Stimulated activated CD4-positive, alpha-beta T cell treated with anti-CD3 and anti-CD28 coated beads, Interleukin-1b, Interleukin-23, amount 100 ng/mL, for 1 hour (primary cell): ENCODE measurements at places on chromosomes 4 and X.

GRCh38 chr4:73080789-73081188 is 11.3 kb upstream of the COX18 start:
- DNase-seq = no peak

DNA sequence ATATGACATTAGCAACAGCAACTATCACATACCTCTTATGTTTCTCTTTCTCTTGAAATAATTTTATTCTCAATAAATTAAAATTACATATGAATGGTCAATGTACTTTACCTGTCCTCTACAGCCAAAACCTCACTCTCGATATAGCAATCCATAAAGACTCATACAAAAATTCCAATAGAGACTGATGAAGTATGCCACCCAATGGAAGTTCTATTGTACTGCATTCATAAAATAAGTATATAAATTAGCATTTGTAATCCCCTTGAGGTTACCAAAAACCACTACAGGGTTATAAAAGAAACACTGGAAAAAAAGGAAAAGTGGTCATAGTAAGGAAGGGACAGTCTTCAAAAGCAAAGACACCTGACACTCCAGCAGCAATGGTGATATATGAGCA is 32.8 kb downstream of the CLDN2 start:
- DNase-seq = no peak

DNA sequence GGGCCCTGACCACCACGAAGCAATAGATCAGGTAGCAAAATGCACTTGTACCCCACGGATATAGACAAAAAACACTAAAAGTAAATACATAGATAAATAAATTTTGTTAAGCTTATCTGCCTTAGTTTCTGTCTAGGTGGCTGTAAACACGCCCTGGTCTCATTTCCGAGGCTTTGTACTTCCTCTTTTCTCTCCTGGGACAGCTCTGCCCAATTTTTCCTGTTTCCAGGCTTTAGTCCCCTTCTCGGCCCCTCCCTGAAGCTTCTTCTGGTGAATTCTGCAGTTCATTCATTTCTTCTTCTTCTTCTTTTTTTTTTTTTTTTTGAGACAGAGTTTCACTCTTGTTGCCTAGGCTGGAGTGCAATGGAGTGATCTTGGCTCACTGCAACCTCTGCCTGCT is 73.4 kb upstream of the STOX2 start:
- no peak for DNase-seq

DNA sequence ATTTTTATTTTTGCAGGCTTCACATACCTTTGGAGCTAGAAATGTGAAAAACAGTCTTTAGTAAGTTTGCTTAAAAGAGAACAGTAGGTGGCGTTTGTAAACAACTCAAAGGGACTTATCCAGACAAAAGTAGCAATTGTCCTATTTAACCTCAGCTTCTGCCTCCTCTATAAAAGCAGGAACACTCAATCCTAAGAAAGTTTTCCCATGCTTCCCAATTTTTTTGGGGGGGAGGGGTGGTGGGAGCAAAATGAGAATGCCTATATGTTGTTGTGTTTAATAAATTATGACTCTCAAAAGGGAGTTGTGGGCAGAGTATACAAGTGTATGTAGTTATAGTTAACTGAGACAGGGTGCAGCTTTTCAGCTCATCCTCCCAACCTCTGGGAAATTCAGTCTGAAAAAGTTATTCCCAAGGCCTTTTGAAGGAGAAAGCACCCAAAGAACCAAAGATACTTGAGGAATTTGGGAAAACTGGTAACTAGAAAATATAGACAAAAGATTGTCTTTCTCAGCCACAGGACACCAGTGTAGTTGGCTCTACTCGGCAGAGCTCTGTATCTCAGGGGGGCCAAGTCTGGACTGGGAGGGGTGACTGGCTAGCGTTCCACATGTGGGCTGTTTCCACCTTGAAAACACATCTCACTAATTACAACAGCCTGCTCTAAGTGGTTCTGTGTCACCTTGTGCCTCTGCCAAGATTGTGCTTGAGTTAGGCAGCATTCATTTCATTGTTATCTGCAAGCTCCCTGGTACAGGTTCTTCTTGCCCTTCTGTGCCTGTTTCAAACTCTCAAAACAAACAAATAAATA is 2.8 kb downstream of the SFRP2 start:
- DNase-seq = no peak

DNA sequence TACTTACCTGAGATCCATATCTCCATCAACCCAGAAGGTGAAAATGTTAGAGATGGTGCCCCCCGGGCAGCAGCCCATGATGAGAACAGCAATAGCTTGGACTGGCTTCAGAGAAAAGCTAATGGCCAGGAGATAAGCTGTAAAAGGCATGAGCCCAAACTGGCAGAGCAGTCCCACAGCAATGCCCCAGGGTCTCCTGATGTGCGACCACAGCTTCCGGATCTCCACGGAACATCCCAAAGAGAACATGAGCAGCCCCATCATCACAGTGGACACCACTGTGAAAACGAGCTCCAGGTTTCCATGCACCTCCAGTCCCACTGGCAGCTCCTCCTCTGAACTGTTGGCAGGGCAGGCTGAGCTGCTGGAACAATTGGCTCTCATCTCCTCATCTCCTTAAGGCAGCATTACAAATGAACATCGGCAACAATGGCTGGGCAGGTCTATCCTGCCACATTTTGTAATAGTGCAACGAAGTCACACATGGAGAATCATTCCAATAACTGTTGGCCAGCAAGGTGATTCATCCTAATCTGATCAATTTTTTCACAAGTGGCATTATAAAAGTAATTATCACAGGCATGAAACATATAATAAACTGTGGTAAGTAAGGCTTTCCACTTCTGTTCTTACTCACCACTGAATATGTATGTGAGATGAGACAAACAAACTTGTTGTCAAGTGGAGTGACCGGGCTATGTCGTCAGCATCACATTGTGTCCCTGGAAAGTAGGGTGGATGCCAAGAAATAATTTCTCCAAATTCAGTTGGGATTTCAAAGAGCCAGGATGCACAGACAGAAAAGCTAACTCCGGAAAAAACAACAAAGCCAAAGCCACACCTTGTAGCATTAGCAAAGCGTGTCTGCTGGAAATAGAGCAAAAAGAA is at the start of gene SLC10A6:
Gene SLC10A6, minus strand, starts transcription at position 653 of the 888 bp plus-strand sequence. Its CDS starts 269 bp downstream, at position 384.
- no peak for DNase-seq

DNA sequence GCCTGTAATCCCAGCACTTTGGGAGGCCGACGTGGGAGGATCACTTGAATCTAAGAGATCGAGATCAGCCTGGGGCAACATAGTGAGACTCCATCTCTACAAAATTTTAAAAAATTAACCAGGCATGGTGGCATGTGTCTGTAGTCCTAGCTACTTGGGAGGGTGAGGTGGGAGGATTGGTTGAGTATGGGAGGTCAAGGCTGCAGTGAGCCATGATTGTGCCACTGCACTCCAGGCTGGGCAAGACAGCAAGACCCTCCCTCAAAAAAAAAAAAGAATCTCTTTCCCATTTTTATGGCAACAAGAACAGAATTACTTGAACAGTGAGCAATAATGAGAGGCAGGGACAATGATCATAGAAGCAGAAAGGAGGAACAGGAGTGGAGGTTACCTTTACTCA is 94.8 kb downstream of the RNF150 start:
- no peak for DNase-seq

DNA sequence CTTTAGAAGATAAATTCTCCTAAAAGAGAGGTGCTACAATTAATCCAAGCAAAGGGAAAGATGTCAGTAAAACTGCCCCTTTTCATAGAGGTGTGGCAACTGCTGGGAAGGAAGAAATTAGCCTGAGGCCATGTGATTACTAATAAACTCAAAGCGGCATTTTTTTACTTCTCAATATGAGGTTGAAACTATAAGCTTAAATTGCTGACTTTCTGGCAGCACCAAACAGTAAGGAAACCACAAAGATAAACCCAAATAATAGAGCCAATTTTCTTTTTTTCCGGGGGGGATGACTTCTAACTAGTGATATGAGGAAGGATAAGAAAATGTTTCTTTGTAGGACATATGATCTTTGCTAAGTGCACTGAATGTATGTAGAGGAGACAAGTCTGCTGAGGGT is 30.9 kb downstream of the AR start:
- no peak for DNase-seq

DNA sequence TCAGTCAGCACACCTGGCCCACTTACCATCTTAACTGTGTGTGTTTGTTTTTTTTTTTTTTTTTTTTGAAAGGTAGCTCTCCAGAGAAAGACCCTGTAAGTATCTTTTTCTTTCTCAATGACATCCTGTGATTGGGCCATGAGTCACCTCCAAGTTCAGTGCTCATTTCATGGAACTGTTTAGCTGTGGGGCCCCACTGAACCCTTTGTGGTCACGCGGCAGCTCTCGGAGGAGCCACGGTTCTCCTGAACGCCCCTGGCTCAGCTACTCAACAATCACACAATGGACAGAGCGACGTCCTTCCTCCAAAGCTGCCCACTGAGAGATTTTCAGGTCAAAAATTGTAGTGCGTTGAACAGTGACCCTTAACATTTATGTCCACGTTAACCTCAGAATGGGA is 14.2 kb upstream of the IL3RA start:
- DNase-seq = no peak

DNA sequence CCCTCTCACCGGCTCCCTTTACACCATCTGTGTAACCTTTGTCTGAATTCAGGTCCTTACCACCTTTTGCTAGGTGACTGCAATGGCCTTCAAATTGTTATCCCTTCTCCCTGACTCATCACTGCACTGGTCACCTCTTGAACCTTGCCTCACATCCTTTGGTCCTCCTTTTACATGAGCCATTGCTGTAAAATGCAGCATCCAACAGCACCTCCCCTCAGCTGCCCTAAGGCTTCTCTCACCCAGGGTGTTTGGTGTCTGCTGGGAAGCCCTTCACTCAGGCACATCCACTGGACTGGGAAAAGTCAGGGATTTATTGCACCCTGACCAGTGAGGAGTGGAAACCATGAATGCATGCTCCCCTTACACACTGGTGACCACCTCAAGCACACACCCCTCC is 192.5 kb upstream of the GATB start:
- DNase-seq = no peak

GRCh38 chrX:79195027-79195426 is 50.5 kb downstream of the GPR174 start:
- no peak for DNase-seq

- no peak for DNase-seq
These were observed at the start of gene IGSF1 for GRCh38 chrX:131288738-131289511. Gene IGSF1 (minus strand): TSS chrX:131289306. CDS start chrX:131286674, 2,632 bp downstream.

DNA sequence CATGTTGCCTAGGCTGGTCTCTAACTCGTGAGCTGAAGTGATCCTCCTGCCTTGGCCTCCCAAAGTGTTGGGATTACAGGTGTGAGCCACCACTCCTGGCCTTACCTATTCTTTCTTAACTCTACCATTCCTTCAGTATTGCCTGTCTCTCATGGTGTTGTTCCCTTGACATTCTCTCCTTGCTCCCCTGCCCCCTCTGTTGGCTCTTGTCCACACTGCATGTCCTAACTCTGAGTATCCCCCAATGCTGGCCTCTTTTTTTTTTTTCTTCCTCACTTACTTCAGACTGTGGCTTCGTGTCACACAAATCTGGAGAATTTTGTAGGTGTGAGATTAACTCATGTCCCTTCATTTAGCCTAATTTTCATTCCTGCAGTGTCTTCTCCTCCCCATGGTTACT is 22.9 kb upstream of the FRMPD4 start:
- DNase-seq = no peak

GRCh38 chr4:128191115-128191781 is 96.4 kb downstream of the PGRMC2 start:
- DNase-seq = peak; percentile 25

DNA sequence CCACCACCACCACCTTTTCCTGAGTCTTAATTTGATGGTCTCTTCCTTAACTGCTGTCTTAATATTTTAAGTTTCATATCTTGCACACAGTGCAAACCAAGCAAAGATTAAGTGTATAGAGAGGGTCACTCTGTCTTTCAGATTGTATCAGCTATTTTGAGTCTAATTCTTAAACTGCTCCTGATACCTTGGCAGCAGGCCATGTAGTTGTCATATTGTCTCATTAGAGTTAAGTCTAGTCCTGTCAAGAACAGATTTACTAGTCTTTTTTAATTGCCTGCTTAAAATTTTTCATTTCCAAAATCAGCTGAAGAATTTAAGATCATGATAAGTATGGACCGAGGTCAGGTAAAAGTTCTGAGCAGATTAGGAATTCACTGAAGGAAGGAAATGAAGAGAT is 51.5 kb downstream of the FHIP1A start:
- DNase-seq = no peak

DNA sequence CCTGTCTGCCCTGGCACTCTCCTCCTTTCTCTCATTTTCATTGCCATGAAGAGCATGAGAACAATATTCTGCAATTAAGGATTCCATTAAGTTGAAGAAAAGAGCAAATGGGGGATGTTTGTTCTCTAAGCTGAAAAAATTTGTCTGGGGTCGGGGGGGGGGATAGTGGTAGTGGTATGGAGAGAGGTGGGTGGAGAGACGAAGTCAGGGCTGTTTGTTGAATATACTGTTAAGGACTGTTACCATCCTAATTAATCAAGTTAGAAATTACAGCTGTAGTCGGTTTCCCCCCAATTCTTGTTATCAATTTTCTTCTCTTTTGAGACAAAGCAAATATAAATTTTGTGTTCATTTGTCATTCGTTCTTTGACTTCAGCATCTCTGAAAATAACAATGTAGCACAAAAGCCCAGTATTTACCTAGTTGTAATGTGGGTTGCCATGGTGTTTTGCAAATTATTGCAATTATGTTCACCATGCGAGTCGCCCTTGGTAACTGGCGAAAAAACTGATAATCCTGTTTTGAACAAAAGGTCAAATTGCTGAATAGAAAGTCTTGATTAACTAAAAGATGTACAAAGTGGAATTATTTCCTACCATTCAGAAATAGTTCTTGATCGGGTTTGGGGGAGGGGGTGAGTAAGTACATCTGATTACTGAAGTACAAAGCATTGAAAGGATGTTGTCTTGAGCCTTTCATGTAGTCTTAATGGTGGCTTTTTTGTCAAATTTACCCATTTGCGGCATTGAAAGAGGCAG is 139.1 kb downstream of the ARX start:
- no peak for DNase-seq

- DNase-seq = no peak
These were observed 11.3 kb downstream of the SCD5 start for GRCh38 chr4:82787342-82787741.

DNA sequence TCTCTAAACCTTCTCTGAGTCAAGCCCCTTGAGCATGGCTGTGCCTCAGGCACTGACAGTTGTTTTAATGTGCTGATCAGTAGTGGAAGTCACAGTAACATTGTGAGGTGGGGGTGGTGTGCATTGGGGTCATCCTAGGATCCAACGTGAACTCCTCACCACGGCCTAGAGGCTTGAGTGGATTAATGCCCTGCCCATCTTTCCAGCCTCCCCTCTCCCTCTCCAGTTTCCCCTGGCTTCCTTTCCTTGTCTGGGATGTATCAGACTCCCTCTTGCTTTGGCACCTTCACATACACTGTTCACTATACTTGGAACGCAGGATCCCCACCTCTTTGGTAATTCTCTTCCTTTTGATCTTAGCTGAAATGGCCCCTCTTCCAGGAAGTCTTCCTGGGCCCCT is 13.3 kb upstream of the PJA1 start:
- DNase-seq = no peak
